ENCODE measurements at places on chromosomes 4 and X.

DNA sequence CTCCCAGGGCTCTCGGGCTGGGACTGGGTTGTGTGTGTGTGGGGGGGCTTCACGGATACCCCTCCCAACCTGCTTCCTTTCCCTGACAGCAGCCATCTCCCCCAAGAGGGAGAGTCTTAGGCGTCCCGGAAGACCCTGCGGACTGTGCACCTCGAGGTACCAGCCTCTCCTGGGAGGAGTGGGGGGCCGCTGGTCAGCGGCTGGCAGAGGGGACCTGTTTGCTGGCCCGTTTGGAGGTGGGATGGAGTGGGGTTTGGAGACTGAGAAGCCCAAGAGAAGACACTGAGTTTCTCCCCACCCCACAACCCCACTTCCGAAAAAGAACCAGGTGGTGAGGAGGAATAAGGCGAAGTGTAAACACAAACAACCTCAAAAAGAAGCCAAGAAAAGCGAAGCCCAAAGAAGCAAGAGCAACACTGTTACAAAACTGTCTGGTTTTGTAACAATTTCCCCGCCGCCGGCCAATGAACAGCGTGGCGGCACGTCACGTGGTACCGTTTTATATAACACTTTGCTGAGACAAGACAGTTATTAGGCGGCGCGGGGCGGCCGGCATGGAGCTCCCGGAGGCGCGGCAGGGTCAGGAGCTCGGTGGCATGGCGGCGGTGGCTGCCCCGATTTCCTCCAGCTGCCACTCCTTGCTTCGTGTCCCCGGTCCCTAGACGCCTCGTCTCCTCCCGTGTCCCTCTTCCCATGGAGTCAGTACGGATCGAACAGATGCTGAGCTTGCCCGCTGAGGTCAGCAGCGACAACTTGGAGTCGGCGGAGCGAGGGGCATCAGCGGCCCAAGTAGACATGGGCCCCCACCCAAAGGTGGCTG, at the start of gene LONRF3:
Gene LONRF3 (plus strand): TSS at position 531 of the 820 bp plus-strand sequence. CDS start 163 bp downstream, at position 694.
- peak; percentile 54 for DNase-seq

GRCh38 chr4:141154725-141155124, 21.5 kb upstream of the RNF150 start:
- no peak for DNase-seq

DNA sequence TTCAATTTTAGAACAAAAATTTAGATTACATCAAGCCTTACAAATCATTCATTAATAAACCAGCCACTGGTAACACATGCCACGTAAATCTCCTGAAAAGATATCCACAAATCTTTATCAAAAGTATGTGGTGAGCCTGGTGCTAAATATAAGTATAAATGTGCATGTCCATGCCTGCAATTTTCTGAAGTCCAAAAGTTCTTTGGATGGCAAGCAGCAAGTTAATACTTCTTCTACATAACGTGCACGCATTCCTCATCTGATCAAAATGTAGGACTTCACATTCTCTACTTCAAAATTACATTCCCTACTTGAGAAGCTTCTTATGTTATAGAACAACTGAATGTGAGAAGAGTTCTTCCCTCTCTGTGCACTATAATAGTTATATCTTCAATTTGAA, 49.8 kb downstream of the HHIP start:
- no peak for DNase-seq

DNA sequence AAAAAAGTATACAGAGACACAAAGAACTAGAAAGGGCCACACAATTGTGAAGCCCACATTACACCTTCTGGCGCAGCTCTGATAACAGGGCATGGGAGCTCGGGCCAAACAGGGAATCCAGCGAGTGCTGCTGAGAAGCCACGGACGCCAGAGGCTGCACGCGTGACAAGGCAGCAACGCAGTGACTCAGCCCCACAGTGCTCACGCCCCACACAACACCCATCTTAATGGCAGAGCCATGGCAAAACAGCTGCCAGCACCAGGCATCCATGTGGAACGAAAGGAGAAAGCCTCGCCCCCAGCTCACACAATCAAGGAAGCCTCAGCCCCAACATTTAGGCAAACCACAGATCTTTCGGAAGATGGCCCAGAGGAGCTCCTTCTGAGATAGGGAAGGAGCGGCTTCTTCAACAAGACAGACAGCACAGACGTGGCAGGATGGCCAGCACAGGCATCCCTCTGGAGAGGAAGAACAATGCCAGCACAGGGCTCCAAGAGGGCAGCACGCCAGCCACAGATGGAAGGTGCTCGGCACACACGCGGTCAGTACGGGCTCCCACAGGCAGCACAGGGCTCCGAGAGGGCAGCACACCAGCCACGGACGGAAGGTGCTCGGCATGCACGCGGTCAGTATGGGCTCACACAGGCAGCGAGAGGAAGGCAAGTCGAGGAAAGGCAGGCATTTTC, 33.1 kb downstream of the GAK start:
- no peak for DNase-seq

DNA sequence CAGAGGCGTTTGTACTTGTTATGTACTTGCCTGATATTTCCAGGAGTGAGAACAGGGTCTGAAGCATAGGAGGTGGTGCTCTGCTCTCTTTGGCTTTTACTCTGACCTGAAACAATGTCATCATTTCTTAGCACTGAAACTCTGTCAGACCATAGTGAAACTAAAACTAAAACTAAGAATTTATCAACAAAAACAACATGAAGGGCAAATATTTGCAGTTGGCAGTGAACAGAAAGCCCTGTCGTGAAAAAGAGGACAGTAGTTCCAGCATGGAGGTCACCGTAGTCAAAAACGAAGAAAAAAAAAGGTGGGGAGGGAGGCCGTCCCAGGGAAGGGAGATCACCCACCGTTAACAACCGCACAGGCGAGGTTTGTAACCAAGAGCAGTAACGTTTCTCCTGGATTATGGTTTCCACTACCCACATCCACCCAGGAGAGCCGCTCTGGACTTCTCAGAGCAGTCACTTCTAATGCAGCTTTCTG, 97.5 kb downstream of the ANK2 start:
- DNase-seq = no peak

GRCh38 chrX:138886769-138887168, 175.3 kb upstream of the FGF13 start:
- DNase-seq = no peak

DNA sequence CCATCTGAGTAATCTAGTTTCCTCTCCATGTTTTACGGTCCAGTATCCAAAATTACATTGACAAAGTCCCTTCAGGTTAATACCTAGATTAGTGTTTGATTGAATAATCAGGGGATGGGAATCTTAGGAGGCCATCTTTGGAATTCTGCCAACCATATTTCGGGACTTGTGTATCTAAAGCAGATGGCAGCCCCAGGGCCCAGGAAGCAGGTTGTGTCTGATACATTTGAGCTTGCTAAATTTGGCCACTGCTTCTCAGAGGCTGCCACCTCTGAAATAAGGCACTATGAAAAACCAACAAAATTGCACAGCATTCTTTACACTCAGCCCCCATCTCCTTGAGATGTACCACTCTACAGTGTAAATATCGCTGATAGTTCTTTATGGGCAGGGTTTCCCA, 102.1 kb downstream of the ASB9 start:
- no peak for DNase-seq

GRCh38 chr4:185886832-185887524, 75.0 kb upstream of the SORBS2 start:
- no peak for DNase-seq

GRCh38 chr4:5795580-5795979, 84.6 kb downstream of the EVC start:
- DNase-seq = no peak

DNA sequence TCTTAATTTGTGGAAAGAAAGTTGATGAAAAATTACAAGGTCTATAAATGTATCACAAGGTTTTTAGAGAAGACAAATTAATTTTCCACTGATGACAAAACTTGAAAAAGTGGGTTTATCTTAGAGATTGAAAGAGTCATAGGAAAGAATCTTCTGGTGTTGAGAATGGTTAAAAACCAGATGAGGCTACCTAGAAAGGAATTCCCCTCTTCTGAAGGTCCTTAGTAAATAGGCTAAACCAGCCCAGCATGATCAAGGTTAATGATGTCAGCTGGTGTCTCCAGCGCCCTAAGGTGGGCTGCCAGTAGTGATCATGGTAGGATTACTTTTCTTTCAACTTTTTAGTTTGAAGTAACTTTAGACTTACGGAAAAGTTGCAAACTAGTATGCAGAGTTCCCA, 71.8 kb upstream of the PGRMC2 start:
- DNase-seq = no peak

DNA sequence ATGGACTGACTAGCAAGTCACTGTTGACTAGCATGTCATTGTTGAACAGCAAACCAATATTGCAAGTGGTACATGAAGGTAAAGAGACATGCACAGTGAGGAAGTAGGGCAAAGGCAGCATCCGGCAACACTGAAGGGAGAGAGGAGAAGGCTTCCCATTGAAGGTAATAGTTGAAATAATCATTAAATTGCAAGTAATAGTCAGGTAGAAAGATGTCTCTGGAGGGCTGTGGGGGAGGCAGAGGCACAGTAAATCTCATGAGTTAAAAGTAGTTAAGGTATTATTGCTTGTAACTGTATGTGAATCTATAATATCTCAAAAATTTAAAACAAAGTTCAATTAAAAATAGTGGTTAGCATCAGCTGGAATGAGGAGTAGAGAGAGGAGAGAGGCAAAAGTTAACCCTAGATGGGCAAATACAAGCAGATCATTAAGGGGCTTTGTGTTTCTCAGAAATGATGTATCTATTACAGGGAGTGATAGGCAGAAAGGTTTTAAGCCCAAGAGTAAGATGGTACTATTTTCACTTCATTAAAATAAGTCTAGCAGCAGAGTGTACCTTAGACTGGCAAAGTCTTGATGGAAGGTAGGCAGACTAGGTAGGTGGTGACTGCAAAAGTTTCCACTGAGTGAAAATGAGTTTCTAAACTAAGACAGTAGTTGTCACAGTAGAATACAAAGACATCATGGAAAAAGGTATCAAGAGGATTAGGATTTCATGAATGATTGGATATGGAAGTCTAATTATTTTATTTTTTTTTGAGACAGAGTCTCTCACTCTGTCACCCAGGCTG, 776.6 kb downstream of the RAB28 start:
- DNase-seq = no peak

- no peak for DNase-seq
Measured at GRCh38 chrX:106791495-106791894, 11.0 kb upstream of the TBC1D8B start.

GRCh38 chrX:66676413-66676812, 37.5 kb upstream of the EDA2R start:
- DNase-seq = no peak

DNA sequence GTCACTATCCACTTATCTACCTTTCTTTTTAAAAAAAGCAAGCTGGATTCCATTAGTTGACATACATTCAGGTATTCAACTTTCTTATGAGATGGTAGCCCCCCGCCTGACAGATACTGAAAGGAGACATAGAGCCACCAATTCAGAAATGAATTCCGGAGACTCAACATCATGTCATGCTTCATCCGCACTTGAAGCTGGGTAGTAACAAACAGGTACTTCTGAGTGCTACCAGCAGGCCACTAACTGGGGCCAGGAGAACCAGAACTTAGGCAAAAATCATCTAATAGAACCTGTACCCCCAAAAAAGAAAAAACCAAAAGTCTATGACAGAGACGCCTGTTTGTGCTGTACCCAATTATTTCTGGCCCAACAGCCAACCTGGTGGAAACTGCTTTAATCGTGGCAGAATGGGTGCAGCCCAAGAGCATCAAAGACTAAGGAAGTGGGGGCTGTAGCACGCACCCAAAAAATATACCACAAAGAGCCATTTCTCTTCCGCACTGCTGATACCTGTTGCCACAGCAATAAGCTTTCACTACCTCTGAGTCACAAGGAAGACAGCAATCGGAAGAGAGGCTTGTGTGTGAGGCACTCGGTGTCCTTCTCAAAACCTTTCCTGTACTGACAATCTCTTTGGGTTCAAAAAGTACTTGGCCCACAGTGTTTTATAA, 84.8 kb downstream of the AFAP1 start:
- DNase-seq = peak; percentile 35

GRCh38 chr4:12110627-12111026, 681.9 kb upstream of the HS3ST1 start:
- DNase-seq = no peak

DNA sequence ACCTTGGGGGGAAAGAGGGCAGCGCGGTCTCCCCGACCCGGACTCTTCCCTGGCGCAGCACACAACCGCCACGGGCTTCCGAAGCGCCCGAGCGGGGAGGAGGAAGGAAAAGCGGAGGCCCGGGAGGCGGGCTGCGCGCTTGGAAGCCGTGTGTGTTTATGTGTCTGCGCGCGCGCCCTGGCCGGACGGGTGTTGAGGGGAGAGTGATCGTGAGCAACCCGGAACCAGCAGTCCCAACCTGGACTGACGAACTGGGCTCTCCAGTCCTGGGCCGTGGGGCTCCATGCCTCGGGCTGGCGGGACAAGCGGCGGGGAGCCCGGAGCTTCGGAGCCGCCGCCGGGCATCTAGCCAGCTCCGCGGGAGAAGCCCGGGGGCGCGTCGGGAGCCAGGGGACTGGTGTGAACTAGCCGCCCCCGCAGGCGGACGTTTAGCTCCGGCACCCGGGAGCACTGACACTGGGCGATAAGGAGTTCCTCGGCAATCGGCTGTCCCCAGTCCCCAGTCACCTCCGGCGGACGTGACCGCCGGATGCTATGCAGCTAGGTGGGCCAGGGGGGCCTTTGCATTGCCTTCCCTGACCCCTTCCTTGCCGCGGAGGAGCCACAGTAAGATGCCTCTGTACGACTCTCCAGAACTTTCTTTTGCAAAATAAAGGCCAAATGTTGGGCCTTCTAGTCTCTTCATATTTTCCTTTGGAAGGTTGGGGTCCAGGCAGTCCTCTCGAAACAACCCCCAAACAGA, 74.8 kb upstream of the BCOR start:
- no peak for DNase-seq

DNA sequence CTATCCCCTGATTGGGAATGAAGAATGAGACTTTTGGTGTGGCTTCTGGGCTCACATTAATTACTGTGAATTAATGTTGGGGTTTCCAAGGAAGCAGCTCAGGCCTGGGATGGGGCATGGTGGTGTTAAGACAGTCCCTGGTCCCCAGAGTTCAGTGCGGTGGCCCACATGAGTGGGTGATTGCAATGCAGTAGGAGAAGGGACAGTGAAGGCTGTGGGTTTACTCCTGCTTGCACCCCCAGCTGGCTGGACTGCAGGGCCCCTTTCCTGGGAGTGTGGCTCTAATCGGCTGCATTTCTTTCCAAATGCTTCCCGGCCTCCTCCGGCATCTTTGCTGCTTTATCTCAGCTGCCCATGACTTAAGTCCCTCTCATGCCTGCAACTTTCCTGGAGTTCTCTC, 28.2 kb upstream of the GPR78 start:
- no peak for DNase-seq

DNA sequence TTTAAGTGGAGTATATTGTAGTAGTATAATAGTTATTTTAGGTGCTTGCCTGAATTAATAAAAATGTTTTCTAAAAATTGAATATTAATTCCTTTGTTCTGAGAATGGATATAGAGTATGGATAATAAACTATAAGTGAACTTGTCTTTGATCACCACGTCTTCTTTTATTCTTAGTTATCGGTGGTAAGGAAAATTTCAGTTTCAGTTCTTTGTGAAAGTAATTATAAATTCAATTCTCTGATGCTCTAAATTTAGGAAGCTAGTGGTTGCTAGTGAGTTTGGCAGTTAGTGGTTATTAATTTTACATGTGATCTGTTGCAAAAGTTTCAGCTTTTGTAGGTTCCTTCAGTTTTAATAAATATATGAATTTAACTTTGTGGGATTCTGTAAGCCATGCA, 30.8 kb downstream of the MRPL1 start:
- DNase-seq = no peak

- no peak for DNase-seq
Measured at GRCh38 chrX:44572340-44572938, 29.8 kb upstream of the FUNDC1 start.

All from stimulated activated CD8-positive, alpha-beta memory T cell treated with anti-CD3 and anti-CD28 coated beads, Interleukin-7, amount 100 ng/mL, for 4 hours (primary cell).